GM20000 (cell line): ENCODE measurements at places on chromosomes 7 and 10.

DNA sequence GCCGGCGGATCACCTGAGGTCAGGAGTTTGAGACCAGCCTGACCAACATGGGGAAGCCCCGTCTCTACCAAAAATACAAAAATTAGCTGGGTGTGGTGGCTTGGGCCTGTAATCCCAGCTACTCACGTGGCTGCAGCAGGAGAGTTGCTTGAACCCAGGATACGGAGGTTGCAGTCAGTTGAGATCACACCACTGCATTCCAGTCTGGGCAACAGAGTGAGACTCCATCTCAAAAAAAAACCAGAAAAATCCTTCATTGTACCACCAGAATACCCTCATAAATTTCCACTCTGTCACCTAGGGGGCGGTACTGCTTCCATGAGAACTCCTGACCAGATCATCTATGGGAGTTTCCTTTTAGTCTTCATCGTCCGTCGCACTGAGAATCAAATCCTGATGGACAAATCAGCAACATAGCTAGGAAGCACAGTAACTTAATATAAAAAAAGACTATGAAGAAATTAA lies 225.8 kb upstream of the KLF14 start:
- DNase-seq = no peak

DNA sequence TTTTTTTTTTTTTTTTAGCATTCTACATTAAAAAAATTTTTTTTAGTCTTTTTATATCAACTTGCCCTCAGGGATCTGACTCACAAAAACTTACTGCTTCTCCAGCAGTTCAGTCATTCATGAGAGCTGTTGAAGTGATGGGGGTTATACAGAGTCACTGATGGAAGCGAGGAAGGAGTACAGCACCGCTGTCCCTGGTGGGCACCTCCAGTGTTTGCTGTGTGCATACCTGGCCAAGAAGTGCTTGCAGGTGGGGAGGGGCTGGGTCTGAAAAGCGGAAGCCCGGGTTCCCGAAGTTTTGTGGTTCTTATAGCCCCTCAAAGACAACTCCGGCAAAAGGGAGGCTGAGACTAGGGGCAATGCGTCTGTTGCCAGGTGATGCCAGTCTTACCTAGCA lies 46.2 kb downstream of the MINDY4 start:
- no peak for DNase-seq

- no peak for DNase-seq
Measured at GRCh38 chr10:119616882-119617570, 20.3 kb upstream of the TIAL1 start.

DNA sequence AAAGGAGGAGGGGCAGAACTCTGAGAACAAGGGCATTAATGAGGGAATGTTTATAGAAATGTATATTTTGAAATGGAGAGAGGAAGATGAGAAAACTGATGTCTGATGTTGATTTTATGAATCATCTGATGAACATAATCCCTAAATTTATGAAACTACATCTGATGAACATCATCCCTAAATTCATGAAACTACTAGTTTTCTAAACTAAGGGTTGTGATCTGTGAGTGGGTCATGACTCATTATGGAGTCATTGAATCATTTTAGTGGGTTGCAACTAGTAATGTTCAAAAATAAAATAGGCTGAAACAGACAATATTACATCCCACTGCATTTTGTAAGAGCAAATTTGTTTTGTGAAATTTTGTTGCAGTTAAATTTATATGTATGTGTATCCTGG lies 442.6 kb upstream of the TEX47 start:
- no peak for DNase-seq

- peak; percentile 60 for DNase-seq
Measured at GRCh38 chr10:97319671-97320479, 804 bp downstream of the FRAT1 start.

DNA sequence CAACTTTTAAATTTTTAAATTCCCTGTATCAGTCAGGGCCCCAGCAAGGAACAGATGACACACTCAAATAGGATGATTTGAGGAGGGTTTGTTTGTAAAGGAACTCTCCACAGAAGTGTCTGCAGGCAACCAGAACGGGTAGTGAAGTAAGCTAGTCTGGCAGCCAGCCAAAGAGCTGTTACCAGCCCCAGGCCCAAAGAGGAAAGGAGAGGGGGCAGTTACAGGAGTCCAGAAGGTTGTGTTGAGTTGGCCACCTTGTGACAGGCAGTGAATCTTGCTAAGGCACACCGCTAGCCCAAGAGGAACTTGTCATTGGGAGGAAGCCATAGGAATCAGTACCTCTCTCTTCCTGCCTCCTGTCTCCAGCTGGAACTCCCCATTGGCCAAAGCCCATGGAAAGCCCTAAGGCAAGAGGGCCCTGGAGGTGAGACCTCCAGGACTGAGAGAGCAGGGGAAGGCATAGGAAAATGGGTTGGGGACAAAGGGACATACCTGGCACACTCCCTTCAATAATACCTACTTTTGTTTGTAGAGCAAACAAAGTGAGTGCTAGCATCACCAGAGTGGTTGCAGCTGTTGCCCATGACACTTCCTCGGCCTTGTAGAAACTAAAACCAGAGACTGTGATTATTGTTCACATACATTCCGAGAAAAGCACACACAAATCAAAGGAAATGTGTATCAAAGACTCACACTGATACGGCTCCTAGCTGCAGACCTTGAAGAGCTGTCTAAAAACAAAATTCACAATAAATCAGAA lies 25.4 kb upstream of the GATAD1 start:
- no peak for DNase-seq

- no peak for DNase-seq
Measured at GRCh38 chr10:1141701-1142100, 85.5 kb downstream of the WDR37 start.

DNA sequence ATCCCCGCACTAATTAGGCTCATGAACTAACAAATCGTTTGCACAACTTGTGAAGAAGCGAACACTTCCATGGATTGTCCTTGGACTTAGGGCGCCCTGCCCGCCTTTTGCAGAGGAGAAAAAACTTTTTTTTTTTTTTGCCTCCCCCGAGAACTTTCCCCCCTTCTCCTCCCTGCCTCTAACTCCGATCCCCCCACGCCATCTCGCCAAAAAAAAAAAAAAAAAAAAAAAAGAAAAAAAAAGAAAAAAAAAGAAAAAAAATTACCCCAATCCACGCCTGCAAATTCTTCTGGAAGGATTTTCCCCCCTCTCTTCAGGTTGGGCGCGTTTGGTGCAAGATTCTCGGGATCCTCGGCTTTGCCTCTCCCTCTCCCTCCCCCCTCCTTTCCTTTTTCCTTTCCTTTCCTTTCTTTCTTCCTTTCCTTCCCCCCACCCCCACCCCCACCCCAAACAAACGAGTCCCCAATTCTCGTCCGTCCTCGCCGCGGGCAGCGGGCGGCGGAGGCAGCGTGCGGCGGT lies at the start of gene EMX2:
TSS of gene EMX2 (plus strand) at position 41 of the 519 bp plus-strand sequence. CDS start 522 bp downstream, outside the sequence.
- no peak for DNase-seq
